IMR-90 (cell line): ENCODE measurements at places on chromosomes 12 and 14.
A peak's percentile ranks its signal among the peaks of the same experiment; 100 is the strongest.

DNA sequence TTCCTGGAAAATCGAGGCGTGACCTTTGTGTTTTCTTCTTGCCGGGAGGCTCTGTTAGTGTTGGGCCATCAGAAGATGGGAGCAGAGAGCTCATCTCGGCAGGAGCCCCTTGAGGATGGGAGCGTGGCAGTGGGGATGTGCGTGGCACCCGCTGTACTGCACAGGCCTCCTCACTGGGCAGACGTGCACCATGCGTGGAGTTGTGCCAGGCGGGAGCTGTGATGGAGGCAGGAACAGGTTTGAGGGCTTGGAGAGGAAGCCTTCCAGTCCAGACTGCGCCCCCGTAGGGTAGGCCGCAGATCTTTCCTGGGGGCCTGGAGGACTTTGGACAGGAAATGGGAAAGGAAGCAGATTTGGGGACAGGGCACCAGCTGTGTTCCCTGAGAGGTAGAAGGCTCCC is 197.5 kb downstream of the TSPAN9 start:
- H3K27ac ChIP-seq, result no peak overlapping the region
- no peak for DNase-seq
- 0 out of 2 replicates have a peak, but pooled peaks cover 2% of the 10 kb centered on the region for H3K4me1 ChIP-seq
- no peak overlapping the region for H3K4me3 ChIP-seq

- no peaks in the 10 kb centered on the region for H3K36me3 ChIP-seq
- H3K27ac ChIP-seq, result no peak overlapping the region
- no peak for DNase-seq
- H3K27me3 ChIP-seq, result peaks cover 22% of the 10 kb centered on the region
- H3K4me3 ChIP-seq, result no peak overlapping the region
- no peaks in the 10 kb centered on the region for H3K4me1 ChIP-seq
Measured at GRCh38 chr14:69540654-69541335, 33.9 kb downstream of the CCDC177 start.

DNA sequence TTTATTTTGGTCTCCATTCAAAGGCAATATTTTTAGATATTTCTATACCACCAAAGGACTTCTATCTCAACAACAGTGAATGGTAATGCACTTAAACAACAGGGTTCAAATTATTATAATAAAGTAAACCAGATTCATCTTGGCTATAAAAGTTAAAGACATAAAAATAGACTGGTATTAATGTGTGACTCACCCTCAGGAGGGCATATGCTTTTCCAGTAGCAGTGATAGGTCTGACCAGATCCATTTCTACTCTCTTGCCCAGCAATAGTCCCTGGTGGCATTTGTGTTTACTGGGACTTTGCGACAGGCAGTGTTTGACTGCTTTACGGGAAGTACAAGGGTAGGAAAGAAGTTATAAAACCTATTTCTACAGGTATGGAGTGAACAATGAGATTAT is 353.2 kb upstream of the ATP2B1 start:
- no peak for DNase-seq
- H3K36me3 ChIP-seq, result no peaks in the 10 kb centered on the region
- H3K27me3 ChIP-seq, result no peaks in the 10 kb centered on the region
- H3K27ac ChIP-seq, result no peak overlapping the region
- peaks cover 5% of the 10 kb centered on the region for H3K4me1 ChIP-seq
- no peak overlapping the region for H3K4me3 ChIP-seq

DNA sequence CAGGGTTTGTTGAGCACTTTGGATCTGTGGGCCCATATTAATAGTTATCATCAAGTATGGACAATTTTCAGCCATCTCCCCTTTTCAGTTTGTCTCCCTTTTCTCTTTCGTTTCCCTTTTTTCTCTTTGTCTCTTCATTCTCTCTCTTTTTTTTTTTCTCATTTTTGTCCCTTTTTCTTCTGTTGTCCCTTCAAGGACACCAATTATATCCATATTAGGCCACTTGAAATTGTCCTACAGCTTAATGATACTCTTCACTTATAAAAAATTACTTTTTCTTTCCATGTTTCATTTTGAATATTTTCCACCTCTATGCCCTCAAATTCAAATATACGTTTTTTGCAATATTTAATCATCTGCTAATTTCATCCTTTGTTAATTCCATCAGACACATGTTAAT is 53.3 kb downstream of the MAP4K5 start:
- DNase-seq, result no peak
- no peak overlapping the region for H3K27ac ChIP-seq
- H3K36me3 ChIP-seq, result peaks cover 23% of the 10 kb centered on the region

DNA sequence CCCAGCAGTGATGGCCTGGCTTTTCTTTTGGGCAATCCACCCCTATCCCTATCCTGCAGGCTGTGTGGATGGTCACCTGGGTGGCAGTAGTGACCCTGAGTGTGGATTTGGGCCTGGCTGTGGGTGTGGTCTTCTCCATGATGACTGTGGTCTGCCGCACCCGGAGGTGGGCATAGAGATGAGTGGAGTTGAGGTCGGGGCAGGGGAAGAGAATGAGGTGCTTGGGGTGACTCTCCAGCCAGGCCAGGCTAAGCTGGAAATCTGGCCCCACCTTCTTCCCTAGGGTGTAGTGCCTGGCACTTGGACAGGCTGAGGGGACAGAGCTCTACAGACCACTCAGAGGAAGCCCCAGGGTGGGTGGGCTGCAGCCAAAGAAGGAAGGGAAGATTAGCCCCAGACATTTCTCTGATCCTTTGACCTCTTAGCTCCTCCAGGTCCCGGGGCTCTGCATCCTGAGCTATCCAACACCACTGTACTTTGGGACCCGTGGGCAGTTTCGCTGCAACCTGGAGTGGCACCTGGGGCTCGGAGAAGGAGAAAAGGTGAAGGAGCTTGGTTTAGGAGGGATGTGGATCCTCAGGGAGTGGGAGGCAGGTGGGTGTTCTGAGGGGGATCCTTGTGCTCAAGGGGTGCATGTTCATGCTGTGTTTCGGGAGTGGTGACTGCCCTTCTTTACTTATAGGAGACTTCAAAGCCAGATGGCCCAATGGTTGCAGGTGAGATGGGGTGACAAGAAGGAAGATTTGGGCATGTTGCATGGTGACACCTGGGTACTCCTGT is 8.4 kb downstream of the B4GALNT1 start:
- H3K27ac ChIP-seq, result no peak overlapping the region
- no peak for DNase-seq
- H3K36me3 ChIP-seq, result peaks cover 3% of the 10 kb centered on the region; the same call in 1 of the 2 replicates
- H3K4me1 ChIP-seq, result no peaks in the 10 kb centered on the region; the same call in 1 of the 2 replicates

GRCh38 chr12:50708631-50709030 is 55.3 kb upstream of the ATF1 start:
- no peak overlapping the region for H3K27ac ChIP-seq
- H3K27me3 ChIP-seq, result no peaks in the 10 kb centered on the region
- H3K4me1 ChIP-seq, result no peaks in the 10 kb centered on the region; the same call in 1 of the 2 replicates

- peak; percentile 25 for DNase-seq
- H3K27me3 ChIP-seq, result peaks cover 36% of the 10 kb centered on the region
- H3K27ac ChIP-seq, result no peak overlapping the region
- no peak overlapping the region for H3K4me3 ChIP-seq
- no peaks in the 10 kb centered on the region for H3K4me1 ChIP-seq
- H3K36me3 ChIP-seq, result no peaks in the 10 kb centered on the region
Measured at GRCh38 chr14:22472935-22473854, 115.8 kb downstream of the DAD1 start.

DNA sequence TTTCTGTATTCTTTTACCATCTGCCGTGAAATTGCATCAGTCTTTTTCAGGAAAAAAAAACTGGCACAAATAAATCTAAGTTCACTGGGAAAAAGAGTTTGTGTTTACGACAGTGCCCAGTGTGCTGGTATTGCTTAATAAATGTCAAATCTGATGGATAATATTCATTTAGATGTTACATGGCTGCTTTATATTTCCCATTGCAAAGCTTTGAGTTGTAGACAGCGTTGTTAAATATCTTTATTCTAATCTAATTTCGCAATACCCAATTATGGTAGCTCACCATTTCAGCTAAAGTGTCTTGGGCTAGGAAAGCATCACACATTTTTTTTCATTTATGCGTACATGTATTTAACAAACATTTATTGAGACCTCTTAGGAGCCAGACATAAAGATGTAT is 1994.5 kb upstream of the FLRT2 start:
- no peaks in the 10 kb centered on the region for H3K36me3 ChIP-seq
- DNase-seq, result no peak
- H3K4me3 ChIP-seq, result no peak overlapping the region
- no peaks in the 10 kb centered on the region for H3K4me1 ChIP-seq

DNA sequence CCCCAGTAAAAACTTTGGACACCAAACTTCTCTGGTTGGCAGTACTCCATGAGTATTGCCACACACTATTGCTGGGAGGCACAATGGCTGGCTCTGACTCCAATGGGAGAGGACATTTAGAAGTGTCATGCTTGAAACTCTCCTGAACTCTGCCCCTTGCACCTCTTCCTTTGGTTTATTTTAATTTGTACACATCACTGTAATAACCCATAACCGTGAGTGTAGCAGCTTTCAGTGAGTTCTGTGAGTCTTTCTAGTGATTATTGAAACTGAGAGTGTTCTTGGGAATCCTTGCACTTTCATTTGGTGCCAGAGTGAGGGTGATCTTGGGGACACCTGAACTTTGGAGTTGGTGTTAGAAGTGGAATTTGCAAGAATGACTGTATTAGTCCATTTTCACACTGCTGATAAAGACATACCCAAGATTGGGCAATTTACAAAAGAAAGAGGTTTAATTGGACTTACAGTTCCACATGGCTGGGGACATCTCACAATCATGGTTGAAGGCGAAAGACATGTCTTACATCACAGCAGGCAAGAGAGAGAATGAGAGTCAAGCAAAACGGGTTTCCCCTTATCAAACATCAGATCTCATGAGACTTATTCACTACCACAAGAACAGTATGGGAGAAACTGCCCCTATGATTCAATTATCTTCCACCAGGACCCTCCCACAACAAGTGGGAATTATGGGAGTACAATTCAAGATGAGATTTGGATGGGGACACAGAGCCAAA is 41.3 kb upstream of the CEP83 start:
- H3K4me3 ChIP-seq, result no peak overlapping the region
- H3K27ac ChIP-seq, result no peak overlapping the region
- no peaks in the 10 kb centered on the region for H3K36me3 ChIP-seq
- H3K4me1 ChIP-seq, result no peaks in the 10 kb centered on the region
- DNase-seq, result no peak

DNA sequence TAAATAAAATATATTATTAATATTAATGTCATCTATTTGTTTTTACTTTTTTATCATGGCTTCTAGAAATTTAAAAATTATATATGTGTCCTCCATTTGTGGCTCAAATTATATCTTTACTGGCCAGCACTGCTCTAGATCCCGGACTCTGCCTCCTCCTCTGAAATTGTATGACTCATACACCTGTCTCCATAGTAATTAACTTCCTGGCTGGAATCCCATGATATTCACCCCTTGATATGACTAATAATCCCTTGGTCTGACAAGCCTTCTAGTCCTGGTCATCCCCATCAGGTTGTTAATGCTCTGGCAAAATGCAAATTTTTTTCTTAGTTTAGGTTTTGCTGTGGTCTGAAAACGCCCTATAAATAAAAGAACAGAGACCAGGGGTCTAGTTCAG is 116.2 kb downstream of the BMP4 start:
- H3K4me1 ChIP-seq, result no peaks in the 10 kb centered on the region; the same call in 1 of the 2 replicates
- no peaks in the 10 kb centered on the region for H3K36me3 ChIP-seq
- no peaks in the 10 kb centered on the region for H3K27me3 ChIP-seq
- DNase-seq, result no peak
- no peak overlapping the region for H3K4me3 ChIP-seq
- H3K27ac ChIP-seq, result no peak overlapping the region

GRCh38 chr12:31009976-31010375 is 63.7 kb upstream of the DDX11 start:
- no peaks in the 10 kb centered on the region for H3K36me3 ChIP-seq
- H3K27ac ChIP-seq, result no peak overlapping the region
- peaks cover 5% of the 10 kb centered on the region for H3K4me1 ChIP-seq
- no peak for DNase-seq

GRCh38 chr14:23442721-23443356 is 7.4 kb upstream of the MYH7 start:
- no peak overlapping the region for H3K27ac ChIP-seq
- no peaks in the 10 kb centered on the region for H3K4me1 ChIP-seq
- no peak overlapping the region for H3K4me3 ChIP-seq
- DNase-seq, result no peak
- H3K36me3 ChIP-seq, result no peaks in the 10 kb centered on the region

DNA sequence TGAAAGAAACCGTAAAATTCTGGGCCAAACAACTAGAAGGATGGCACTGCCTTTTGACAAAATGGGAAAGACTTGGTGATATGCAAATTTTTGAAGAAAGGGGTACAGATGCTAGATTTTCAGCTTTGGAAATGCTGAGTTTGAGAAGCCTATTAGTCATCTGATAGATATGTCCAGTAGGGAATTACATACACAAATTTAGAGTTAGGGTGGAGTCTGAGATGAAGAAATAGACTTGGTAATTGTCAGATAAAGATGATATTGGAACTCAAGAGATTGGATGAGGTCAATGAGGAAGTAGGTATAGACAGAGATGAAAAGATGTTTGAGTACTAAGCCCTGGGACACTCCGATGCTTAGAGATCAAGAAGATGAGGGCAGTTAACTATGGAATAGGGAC is 153.1 kb downstream of the GARIN6 start:
- DNase-seq, result no peak
- H3K27ac ChIP-seq, result no peak overlapping the region
- no peaks in the 10 kb centered on the region for H3K36me3 ChIP-seq
- H3K4me1 ChIP-seq, result no peaks in the 10 kb centered on the region

DNA sequence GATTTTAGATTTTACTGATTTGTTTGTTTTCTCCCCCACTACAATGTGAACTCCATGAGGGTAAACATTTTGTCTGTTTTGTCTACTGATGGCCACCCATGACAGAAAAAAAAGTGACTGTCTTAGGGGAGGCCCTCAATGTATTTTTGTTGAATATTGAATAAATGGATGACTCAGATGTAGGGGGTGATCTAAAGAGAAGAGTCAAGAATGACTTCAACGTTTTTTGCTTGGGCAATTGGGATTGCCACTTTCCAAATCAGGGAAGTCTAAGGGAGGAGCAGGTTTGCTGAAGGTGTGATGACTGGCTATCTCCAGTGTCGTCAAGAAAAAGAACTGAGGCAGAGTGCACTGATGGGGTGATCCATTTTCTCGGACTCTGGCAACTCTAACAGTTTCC is 10.7 kb upstream of the PHC1 start:
- H3K4me1 ChIP-seq, result no peaks in the 10 kb centered on the region
- no peaks in the 10 kb centered on the region for H3K36me3 ChIP-seq
- no peak overlapping the region for H3K4me3 ChIP-seq
